ENCODE measurements at places on chromosomes 11 and 22.
A peak's percentile ranks its signal among the peaks of the same experiment; 100 is the strongest.

DNA sequence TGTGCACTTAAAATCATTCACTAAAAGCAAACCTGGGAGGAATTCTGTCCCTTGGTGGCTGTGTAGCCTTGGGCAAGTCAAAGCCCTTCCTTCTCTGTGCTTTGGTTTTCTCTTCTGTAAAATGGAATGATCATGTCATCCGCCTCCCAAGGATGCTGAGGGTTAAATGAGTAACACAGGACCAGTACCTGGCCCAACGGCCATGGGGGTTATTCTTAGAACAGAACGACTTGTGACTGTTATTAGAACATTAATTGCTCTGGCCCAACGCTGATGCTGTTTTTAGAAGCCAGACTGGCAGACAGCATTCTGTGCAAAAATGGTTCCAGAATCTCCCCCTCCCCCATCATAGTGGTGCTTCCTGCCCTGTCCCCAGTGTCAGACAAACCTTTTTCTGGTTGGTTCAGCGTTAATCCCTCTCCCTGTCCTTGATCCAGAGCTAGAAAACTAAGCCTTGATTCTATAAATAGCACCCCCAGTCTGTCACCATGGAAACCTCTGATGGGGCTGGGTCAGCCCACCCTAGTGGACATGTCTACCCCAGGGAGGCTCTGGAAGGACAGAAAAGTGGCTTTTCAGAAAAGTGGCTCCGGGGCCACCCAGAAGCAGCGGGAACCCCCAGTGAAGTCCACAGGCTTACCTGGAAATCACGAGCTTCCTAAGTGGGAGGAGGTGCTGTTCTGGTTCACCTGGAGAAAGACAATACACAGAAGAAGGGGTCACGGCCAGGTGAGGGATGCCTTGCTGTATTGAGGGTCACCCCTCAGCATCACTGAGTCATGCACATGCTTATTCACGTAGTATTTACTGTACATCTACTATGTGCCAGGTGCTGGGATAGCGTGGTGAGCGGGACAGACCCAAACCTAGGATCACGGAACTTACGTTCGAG is 15.5 kb upstream of the TFIP11 start:
- no peak for DNase-seq

DNA sequence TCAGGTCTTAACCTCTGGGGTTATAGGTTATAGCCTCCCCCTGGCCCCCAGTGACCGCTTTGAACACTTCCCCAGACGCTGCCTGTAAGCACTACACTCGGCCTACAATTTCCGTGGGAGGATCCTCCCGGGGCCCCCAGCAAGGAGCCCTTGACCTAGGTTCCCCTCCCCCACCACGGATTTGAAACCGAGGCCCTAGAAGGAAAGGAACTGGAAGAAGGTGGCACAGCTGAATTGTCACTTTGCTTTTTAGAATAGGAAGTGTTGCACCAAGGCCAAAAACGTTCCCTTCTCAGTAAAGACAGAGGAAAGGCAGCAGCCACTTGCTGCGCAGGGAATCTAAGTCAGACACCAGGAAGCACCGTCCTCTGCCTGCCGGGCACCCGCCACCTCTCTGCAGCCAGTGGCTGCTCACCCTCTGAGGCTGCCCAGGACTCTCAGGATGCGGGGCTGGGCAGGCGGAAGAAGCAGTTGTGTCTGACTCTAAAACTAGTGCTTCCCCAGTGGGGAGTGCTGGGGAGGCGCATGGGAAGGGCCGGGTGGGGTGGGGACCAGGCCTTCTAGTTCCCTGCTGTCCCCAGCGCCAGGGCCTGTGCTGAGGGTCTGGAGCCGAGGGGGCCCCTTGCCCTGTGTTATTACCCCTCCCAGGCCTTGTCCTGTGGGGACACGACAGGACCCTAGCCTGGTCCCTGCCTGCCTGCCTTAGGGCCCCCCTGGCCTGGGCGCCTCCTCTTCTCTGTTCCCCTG is 7.9 kb upstream of the FLRT1 start:
- no peak for DNase-seq

DNA sequence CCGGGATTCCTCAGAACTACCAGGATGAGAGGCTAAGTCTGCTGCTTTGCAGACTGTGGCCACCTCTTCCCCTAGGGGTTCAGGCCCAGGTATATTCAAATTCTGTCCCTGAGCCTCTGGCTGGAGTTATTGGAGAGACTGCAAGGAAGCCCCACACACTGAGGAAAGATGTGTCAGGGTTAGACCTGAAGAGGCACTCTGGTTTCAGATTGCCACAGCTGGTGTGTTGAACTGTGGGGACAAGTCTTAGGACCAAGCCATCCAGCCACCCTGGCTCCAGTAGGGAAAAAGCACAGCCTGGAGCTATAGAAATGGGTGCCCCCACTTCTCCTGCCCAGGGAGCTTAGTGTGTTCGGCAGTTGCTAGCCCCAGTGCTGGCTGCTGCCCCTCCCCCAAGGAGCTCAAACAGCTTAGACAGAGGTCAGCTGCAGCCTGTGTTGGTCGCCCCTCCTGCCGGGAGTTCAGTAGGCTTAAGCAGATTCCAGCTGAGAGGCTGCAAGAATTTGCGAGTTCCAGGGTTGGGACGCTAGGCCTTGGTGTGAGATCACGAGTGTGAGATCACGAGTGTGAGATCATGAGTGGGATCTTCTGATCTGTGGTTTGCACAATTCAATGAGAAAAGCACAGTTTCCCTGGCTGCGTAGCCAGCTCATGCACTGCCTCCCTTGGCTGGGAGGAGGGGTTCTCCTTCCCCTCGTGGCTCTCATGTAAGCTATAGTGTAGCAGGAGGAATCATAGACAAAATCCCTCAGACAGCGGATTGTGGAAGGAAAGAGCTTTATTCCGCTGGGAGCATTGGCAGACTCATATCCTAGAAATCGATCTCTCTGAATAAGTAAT is 552.1 kb upstream of the CHORDC1 start:
- DNase-seq = no peak

GRCh38 chr11:76791861-76792260 is 8.7 kb downstream of the TSKU start:
- DNase-seq = peak; percentile 71

DNA sequence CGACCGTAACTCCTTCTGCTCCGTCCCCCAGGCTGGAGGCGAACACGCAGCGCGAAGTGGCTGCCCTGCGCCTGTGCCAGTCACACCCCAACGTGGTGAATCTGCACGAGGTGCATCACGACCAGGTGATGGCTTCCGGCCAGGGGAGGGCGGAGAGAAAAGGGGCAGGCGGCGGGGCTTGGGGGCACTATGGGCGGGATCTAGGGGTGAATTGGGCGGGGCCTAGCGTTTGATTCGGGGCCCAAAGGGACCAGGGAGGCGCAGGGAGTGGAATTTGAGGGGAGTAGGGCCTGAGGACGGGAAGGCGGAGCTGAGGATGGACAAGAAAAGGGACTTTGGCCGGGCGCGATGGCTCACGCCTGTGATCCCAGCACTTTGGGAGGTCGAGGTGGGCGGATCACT is 9.7 kb downstream of the RPS6KA4 start:
- DNase-seq = no peak

- no peak for DNase-seq
Measured at GRCh38 chr11:111960916-111961315, 23.8 kb downstream of the DIXDC1 start.

DNA sequence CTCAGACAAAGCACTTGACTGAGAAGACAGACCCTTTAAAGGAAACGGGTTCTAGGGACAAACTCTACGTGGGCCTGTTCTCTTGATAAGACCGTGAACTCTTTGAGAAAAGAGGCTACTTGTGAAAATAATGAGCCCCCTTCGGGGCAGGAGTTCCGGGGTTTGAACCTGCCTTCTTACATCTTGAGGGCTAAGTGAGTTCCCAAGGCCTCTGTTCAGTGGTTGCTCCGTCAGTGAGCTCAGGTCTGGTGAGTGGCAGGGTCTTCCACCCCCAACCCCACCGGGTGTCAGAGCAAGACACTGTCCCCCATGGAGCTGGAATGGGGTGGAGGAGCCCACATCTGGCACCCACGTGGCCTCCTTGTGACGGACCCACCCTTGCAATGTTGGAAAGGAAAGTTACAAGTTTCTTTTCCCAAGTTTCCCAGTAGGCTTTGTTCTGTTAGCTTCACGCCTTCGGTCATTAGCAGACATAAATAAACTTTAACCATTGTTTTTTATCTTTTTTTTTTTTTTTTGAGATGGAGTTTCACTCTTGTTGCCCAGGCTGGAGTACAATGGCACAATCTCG is 6.3 kb upstream of the SAMM50 start:
- DNase-seq = no peak

- peak; percentile 76 for DNase-seq
Measured at GRCh38 chr11:44066732-44067141, 667 bp downstream of the ACCS start.

DNA sequence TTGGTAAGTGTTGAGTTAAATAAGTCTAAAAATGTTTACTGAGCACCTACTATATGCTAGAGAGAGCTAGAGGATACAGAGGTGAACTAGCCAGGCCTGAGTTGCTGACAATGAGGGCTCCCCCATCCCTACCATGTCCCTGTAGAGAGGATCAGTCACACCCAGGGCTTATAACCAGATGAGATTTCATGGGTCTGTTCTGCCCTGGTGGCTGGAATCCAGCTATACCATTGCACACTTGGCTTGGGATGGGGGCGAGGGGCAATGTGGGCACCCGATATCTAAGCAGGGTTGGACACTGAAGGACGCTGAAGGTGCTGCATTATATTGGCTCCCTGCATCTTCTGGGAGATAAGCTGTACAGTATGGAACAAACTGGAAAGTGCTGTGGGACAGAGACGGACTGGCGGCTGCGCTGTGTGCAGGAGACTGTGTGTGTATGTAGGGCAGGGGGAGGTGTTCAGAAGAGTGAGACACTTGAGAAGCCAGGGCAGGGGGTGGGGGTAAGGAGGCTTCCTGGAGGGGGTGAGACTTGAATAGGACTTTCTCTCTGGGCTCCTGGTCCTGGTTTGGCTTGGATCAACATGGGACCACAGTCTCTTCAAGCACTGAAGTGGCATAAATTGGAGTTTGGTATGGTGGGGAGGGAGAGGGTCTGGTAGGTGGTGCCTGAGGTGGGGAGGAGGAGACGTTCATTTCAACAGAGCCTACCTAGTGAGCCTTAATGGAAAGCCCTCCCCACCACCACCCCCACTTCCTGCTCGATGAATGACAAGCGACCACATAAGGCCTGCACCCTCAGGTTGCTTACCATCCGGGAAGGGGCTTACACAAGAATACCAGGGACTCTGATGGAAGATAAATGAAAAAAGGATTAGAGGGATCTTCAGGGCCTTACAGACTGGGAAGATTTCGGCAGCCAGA is 1.8 kb downstream of the CD82 start:
- DNase-seq = no peak

GRCh38 chr22:48855593-48856307 is 971.9 kb downstream of the BRD1 start:
- no peak for DNase-seq

DNA sequence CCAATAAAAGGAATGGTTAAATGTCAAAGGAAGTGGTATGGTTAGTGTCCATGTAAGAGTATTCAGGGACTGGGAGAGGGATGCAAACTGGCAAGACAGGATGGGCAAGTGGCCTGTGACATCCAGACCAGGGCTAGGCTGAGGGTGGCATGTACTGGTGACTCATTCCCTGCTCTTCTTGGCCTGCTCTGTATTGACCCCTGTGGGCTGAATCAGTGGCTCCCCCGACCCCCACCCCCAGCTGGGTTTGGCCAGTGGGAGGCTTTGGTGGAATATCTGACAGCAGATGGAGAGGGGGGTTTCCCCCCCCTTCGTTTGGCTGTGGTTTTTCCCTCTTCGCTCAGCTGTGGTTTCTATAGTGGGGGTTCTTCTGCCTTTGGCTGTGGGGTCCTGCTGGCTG is 87.7 kb downstream of the CSNK2A3 start:
- no peak for DNase-seq

GRCh38 chr11:123268156-123268555 is 73.1 kb upstream of the CLMP start:
- DNase-seq = no peak

- DNase-seq = no peak
Measured at GRCh38 chr22:35838855-35839576, 121.3 kb downstream of the APOL5 start.

- DNase-seq = no peak
Measured at GRCh38 chr11:29656597-29656996, 360.2 kb downstream of the KCNA4 start.

DNA sequence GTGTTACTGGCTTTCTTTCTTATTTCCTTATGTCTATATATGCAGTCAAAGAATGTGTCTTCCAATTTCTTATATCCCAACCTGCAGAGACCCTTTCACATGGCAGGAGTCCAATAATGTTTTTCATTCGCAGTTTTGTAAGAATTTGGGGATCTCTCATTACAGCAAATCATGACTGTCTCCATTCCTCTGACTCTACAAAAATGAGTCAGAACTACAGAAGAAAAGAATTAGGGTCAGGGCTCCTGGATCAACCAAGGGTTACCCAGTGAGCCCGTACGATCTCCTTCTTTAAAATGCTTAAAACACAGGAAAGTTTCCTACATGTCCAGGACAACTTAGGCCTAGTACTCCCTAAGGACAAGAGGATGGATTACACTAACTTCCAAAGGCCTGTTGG is 42.2 kb downstream of the RPUSD4 start:
- no peak for DNase-seq

All from hematopoietic multipotent progenitor cell treated with erythropoietin and hydrocortisone succinate and interleukin-3 and kit ligand, for 17 days (in vitro differentiated cells).